HS-27A (cell line): ENCODE measurements at places on chromosomes 1 and 21.
A peak's percentile ranks its signal among the peaks of the same experiment; 100 is the strongest.

DNA sequence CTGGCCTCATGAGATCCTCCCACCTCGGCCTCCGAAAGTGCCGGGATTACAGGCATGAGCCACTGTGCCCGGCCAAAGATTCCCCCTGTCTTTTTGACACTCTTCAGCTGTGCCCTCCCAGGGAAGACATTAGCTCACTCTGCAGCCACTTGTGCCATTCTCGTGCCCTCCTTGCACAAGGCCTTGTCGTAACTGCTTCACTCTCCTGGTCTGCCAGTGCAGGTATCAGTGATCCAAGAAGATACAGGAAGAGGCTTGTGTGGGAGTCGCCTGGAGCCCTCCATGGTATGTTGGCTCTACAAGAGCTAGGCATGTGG, 22.0 kb upstream of the WDR26 start:
- DNase-seq: no peak

DNA sequence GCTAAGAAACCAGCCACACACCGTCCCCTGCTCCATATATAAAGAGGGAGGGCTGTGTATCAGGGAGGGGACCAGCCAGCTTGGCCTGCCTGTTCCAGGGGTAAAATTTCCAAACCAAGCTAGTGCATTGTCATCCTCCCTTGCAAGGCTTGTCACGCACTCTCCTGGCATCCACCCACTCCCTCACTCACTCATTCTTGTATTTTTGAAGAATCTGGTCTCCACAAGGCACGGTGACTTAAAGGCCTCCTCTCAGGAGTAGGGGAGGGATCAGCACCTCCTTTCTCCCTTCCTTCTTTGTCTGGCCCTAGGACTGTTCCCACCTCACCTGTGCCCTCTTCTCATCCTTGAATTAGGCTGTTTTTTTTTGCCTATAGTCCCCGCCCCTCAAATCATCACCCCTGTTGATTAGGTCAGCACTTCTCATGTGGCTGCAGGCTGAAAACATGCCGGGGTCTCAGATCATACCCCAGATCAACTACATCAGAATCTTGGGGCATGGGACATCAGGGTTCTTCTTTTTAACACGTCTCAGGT, 5.0 kb downstream of the ABCA4 start:
- DNase-seq: no peak

DNA sequence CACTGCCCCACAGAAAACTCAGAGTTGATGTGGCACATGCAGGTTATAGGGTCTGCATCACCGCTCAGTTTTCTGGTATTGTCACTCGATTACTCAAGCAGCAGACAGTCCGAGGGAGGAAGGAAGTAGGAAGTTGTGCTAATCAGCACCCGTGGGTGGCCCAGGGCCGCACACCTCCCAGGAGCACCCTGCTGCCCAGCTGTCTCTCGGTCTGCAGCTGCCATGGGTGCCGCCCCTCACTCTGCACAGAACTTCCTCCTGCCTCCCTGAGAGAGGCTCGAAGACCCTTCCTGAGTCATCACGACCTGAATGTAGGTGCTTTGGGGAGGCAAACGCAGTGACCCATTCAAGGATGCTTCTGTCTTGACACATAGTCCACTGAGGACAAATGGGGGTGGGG, 4.2 kb upstream of the TFF3 start:
- no peak for DNase-seq

- no peak for DNase-seq
Measured at GRCh38 chr1:55931081-55931940, 648.1 kb downstream of the PLPP3 start.

DNA sequence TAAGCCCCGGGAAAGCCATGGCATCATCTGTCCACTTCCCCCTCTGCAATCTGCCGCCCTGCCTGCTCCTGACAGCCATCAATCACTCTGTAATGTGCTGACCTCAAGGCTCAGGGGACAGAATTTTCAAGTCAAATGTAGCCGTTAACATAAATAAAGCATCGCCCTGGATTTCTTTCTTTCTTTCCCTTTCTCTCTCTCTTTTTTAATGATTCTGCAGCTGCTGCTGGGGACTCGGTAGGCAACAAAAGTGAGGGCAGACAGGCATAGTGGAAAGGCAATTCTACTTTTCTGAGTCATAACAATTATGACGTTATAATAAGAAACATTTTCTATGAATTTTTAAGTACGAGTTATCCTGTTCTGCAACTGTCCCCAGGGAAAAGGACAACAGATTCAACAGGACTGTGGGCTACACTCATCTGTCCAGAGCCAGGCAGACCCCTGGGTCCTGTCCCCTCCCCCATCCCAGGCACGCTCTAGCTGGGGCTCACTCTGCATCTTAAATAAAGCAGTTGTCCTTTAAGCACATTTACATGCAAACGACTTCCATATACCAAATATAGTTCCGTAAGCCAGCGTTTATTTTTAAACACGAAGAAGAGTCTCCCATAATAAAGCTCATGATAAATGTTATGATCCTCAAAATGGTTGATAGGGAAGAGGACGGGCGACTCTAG, 78.7 kb downstream of the SSBP3 start:
- DNase-seq: no peak

- no peak for DNase-seq
Measured at GRCh38 chr1:189463166-189463565, 1014.5 kb downstream of the BRINP3 start.

DNA sequence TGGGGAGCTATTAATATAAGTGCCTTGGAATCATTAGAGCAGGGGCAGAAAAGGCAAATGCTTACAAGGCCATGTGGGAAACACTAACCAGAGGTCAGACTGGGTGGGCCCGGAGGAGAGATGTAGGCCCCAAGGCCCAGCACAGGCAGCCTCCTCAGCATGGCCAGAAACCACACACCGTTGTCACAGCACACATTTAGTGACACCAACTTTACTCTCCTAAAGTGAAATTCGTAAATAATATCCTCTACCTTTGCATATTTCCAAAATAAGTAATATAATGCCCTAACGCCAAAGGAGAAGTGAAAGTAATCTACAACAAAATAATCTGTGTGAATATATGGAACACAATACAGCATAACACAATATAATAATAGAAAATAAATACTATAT, 62.6 kb downstream of the KIF21B start:
- no peak for DNase-seq

- no peak for DNase-seq
Measured at GRCh38 chr21:14926186-14926585, 138.6 kb downstream of the NRIP1 start.

DNA sequence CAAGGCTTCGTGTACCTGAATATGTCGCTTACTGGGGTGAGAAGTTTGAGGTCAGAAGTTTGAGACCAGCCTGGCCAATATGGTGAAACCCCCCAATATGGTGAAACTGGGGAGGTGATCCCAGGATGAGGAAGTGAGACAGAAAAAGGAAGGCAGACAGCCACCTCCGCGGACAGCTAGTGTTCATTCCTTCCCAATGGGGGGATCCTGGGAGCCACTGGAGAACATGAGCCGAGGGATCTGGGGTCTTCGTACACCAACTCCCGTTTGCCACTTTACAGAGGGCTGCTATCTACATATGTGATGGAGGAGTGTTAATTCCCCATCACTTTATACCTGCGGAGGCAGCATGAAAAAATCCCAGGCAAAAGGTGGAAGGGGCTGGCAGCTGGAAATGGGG, 19.6 kb upstream of the IFFO2 start:
- no peak for DNase-seq

- DNase-seq: no peak
Measured at GRCh38 chr21:28200726-28201125, 792.0 kb downstream of the LTN1 start.

DNA sequence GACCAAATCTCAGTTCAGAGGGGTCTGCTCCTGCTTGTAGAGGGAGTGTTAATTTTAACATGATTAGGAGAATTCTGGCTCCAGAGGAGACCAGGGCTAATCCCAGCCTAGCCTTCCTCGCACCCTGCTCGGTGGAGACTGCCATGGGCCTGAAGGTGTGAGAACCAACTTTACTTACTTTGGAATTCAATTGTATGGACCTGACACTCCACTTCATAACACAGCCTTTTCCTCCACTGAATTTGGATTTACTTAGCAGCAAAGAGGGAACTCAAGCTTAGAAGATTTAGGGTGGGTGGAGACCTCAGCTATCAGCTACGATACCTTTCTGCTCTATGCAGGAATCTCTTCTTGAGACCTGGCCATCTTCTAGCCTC, 11.5 kb downstream of the PLXNA2 start:
- no peak for DNase-seq

GRCh38 chr1:93694039-93694438, 12.4 kb upstream of the BCAR3 start:
- peak; percentile 50 for DNase-seq

- DNase-seq: no peak
Measured at GRCh38 chr1:240572328-240572727, 39.6 kb downstream of the GREM2 start.

DNA sequence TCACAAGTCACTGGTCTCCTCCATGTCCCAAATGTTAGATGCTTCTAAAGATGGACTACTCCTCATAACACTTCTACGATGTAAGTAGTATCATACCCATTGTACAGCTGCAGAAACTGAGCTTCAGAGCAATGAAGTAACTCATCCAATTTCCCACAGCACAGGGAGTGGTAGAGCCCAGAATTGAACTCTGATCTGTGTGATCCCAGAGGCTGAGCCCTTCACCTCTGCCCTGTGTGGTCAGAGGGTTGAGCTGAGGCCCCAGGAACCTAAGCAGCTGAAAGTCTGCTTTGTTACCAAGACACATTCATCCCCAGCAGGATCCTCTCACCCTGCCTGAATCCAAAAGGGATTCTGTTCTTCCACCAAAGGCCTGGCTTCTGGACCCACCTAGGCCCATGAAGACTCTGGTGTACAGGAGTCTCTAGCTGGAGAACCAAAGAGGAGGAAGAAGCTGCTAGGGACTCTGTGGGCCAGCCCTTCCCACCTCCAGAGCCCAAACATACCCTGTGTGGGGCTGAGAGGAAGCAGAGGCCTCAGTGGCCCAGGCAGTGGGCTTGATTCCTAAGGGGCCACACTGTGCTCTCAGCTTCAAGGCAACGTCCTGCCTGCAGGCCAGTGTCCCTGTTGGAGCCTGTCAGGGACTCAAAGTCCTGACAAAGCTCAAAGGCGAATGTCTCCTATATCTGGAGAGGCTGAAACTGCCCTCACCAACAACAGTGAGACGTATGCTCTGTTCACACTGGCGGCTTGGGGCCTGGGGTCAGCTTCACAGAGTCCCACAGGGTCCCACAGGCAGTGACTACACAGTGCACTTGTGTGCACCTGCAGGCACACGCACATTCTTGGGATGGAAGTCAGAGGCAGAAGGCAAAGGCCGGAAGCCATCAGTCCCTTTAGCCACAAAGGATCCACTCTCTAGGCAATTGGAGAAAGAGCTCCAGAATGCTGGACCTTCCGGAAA, 40.4 kb upstream of the SLC30A1 start:
- no peak for DNase-seq

GRCh38 chr1:157882580-157882979, 41.0 kb upstream of the CD5L start:
- DNase-seq: no peak

- DNase-seq: no peak
Measured at GRCh38 chr1:107833061-107833460, 131.9 kb downstream of the VAV3 start.
